Foreskin melanocyte (primary cell): ENCODE measurements at places on chromosomes 2 and 18.
A peak's percentile ranks its signal among the peaks of the same experiment; 100 is the strongest.

DNA sequence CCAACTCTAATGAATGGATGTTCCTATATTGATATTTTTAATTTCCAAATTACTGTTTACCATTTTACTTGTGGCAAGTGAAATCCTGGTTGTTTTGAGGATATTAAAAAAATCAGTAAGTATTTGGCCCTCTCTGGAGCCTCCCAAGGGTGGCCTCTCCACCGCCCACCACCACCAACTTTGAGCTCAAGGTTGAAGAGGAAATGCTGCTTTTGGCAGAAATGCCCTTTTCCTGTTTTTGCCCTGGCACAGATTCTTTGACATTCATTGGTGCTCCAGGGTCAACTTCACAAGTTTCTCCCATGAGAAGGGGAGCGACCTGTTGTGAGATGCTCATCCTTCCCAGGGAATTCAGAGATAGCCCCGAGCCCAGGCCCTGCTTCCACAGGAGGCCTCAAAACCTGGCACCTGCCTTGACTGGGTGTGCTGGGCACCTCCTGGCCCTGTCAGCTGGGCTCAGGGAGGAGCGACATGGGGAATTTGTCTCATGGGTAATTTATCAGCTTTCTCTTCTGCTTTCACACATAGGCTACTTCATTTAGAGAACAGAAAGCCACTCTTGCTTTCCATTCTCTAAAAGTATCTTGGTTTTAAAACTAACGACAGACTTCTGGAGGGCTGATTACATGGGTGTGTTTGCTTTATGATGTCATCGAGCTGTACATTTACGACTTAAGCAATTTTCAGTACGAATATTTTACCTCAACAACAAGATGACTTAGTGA lies 6.9 kb downstream of the CD8A start:
- DNase-seq: no peak

DNA sequence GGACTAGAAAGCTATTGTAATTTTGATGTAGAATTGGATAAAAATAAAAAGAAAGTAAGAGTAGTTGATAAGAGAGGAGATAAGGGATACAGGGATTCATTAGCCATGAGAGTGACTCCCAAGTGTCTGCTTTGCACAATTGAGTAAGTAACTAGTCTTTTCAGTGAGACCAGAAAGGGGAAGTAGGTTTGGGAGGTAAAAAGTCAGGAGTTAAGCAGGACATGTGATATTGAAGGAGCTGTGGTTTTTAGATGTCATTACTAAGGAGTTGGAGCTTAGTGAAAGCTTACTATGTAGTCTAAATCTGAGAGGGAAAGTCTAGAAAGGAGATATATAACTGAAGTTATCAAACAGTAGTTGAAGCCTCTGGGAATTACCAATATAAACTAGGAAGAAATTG lies 93.4 kb downstream of the SLC5A7 start:
- no peak for DNase-seq

- no peak for DNase-seq
Measured at GRCh38 chr2:108239786-108240185, at the start of gene SULT1C3. SULT1C3 (plus strand) TSS chr2:108239968; CDS start chr2:108247195, 7,227 bp downstream.

GRCh38 chr2:242032780-242033656 lies 163.5 kb downstream of the RTP5 start:
- no peak for DNase-seq

- DNase-seq: peak; percentile 80
Measured at GRCh38 chr2:239257511-239257937, 143.3 kb downstream of the HDAC4 start.

- no peak for DNase-seq
Measured at GRCh38 chr2:70050631-70051425, 36.4 kb upstream of the PCBP1 start.

GRCh38 chr2:222862106-222862908 lies 1.5 kb downstream of the ACSL3 start:
- no peak for DNase-seq

DNA sequence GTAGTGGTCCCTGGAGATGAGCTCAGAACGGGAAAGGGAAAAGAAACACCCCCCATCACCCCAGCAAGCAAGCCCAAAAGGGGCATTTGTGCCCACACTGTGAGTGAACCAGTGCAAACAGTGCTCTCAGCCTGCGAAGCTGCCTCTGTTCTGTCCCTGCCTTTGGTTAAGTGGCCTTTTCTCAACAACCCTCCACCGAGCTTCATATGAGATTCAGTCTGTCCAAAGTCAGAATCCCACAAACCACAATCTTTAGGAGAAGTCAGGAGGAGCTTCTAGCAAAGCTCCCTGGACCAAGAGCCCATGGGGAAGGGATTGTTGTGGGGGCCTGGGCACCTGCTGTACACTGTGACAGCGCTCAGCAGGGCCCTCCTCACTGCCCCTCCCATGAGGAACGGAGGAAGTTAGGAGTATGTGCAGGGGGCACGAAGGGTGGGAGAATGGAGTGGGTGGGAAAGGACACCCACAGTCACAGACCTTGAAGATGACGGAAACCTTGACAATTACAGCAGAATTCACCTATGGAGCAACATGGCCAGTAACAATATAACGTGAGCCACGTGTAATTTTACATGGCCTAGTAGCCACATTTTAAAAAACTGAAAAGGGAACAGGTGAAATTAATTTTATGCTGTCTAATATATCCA lies 119.5 kb downstream of the SMAD7 start:
- DNase-seq: no peak

- no peak for DNase-seq
Measured at GRCh38 chr2:170975127-170975942, 46.3 kb downstream of the GORASP2 start.

GRCh38 chr18:57475408-57475807 lies 40.2 kb downstream of the ONECUT2 start:
- DNase-seq: no peak

DNA sequence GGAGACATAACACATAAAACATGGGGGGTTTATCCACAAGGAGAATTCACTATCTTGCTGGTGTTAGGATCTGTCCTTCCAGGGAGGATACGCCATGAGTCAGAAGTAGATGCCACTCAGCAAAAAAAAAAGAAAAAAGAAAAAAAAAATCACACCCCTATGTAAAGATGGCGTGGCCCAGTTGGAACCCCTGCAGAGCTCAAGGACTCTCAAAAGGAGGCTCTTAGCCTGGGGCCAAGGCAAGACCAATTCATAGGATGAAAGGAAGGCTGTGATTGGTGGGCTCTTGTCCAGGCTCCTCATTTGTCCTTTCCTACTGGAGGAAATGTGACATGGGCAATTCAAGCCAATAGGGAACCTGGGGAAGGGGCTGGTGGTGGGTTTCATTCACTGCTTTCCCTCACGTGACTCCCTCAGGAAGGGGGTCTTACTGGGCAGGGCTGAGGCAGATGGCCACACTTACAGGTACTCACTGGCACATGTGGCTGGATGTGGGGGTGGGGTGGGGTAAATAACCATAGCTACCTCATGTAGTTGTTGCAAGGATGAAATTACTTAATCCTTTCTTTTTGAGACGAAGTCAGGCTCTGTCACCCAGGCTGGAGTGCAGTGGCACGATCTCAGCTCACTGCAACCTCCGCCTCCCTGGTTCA lies 38.7 kb upstream of the HAAO start:
- no peak for DNase-seq

- DNase-seq: no peak
Measured at GRCh38 chr2:98012561-98012991, 16.8 kb upstream of the TMEM131 start.

GRCh38 chr2:157787364-157787938 lies 88.7 kb downstream of the ACVR1 start:
- no peak for DNase-seq

DNA sequence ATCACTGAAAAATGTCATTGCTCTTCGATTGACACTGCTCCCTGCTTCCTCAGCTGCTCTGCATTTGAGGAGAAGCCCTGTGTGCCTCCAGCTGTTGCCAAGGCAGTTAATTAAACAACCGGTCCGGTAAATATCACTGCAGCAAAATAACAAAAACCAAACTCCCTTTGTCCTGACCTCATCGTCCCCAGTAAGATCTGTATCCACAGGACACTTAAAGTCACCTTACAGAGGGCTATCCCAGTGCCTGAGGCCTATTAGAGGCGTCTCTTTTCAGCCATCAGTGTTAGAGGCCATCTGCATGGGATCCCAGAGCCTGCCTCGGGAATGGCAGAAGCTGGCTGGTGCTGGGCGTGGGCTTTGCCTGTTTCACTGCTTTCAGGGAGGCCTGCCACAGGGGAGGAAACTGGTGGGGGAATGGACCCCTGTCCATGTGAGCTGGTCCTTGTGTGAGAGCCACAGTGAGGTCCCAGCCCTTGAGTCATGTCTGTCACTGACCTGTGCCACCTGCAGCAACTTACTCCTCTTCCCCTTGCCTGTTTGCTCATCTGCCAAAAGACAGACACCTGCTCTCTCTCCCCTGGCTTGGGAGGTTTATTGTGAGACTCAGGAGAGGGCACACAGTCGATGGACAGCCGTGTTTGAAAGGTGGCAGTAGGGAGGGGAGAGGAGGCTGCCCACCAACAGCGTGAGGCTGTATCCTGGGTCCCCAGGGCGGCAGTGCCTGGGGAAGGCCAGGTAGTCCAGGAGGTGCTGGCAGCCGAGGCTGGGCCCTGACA lies 117.7 kb upstream of the MCFD2 start:
- DNase-seq: no peak

- no peak for DNase-seq
Measured at GRCh38 chr2:149739171-149739882, 151.8 kb upstream of the MMADHC start.

GRCh38 chr2:19819097-19820065 lies 82.4 kb downstream of the TTC32 start:
- peak; percentile 60 for DNase-seq

GRCh38 chr2:98551316-98551715 lies 57.0 kb downstream of the COA5 start:
- DNase-seq: no peak

DNA sequence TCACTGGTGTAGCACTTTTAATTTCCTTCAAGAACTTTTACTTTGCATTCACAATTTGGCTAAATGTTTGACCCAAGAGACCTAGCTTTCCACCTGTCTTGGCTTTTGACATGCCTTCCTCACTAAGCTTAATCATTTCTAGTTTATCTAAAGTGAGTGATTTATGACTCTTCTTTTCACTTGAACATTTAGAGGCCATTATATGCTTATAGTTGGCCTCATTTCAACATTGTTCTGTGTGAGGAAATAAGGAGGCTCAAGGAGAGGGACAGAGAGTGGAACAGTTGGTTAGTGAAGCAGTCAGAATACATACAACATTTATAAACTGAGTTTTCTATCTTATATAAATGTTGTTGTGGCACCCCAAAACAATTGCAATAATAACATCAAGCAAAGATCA lies 489.3 kb upstream of the CDH2 start:
- DNase-seq: no peak

DNA sequence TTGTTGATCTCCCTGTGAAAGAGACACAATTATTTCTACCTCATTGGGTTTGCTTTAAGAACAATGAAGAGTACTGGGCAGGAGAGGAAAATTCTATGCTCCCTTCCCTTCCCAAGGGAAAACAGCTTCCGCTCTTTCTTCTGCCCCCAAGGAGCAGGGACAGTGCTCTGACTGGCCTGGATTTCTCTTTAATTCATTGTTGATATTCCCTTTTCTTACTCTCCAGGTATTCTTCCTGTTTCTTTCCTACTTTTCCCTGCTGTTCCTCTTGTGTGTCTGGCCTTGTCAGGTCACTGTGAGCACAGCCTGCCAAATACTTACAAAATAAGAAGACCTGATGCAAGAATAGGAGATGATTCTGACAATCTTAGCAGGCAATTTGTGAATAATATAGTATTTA lies 49.6 kb upstream of the SPAG16 start:
- DNase-seq: no peak

- DNase-seq: peak; percentile 18
Measured at GRCh38 chr18:65091744-65092329, 659.0 kb upstream of the CDH7 start.

DNA sequence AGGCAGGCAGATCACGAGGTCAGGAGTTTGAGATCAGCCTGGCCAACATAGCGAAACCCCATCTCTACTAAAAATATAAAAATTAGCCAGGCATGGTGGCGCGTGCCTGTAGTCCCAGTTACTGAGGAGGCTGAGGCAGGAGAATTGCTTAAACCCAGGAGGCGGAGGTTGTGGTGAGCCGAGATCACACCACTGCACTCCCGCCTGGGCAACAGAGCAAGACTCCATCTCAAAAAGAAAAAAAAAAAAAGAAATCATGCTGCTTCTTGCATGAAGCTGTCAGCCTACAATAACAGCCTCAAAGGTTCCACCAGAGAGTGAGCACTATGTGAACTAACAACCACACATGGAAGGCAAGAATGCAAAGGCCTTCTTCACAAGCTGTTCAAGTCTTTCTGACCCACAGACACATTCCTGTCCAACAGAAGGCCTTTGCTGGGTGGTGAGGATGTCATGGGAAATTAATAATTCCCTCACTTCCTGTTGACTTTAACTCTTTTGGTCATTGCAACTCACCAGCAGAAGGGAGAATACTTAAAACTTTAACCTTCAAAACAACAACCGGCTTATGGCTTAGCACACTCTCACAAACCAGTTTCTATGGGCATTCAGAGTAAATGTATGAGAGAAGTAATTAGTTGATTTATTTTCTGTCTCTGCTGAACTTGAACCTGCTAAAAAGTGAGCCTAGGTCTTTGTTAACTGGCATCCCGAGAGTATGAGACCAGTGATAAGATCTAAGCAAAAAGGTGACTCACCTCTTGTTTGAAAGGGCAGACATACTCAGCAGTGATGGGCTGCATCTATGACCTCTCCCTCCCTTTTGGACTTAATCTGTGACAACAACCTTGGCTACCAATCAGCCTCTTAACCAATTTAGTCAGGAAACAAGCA lies 11.8 kb downstream of the PLEKHM3 start:
- peak; percentile 85 for DNase-seq

DNA sequence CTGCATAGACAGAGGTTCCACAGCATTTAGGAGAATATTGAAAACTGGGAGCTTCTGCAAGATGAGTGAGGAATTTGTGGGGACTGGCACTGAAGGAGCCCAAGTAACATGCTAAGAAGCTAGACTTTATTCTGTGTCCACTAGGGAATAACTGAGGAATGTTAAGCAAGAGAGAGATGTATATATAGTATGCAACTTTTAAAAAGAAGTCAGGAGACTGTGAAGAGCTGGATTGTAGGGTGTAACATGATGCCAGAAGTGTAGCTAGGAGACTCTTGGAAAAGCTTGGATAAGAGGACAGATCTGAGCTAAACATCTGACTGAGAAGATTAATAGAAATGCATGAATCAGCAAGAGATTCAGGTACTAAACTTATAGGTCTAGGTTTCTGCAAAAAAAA lies 270.6 kb upstream of the MMADHC start:
- DNase-seq: no peak

GRCh38 chr2:223930103-223930976 lies 14.8 kb downstream of the WDFY1 start:
- peak; percentile 99 for DNase-seq

DNA sequence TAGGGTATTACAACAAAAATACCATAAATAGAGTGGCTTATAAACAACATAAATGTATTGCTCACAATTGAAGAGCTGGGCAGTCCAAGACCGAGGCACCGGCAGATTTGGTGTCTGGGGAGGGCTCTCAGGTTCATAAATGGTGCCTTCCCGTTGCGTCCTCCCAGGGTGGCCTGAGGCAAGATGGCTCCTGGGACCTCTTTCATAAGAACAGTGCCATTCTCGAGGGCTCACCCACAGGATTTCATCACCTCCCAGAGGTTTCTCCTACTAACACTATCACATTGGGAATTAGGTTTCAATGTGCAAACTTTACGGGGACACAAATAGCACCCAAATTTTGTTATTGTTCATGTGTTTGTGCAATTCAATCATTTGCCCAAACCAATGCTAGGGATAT lies 793.5 kb upstream of the HS6ST1 start:
- no peak for DNase-seq
